ENCODE measurements at places on chromosomes 3 and 15. TPM values are rescaled to one million over a fixed set of nuclear protein-coding genes. Genes with fewer than 3 reads are reported as not detected.

DNA sequence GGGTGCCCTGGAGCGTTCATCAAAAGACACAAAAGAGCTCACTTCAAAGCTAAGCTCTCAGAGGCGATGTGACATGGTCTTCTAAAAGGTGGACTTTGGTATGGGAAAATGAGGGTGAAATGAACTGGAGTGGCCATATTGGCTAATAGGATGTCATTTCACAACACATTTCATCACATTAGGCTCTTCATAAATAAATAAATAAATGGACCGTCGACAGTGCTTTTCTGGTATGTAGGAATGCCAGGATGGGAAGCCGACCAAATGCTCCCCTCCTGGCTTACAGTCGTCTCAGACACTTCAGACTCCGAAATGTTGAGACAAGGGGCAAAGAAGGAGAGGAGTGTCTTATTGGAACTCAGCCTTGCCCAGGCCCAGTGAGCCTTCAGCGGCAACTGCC, 383.0 kb downstream of the NTRK3 start:
- no peak for DNase-seq

DNA sequence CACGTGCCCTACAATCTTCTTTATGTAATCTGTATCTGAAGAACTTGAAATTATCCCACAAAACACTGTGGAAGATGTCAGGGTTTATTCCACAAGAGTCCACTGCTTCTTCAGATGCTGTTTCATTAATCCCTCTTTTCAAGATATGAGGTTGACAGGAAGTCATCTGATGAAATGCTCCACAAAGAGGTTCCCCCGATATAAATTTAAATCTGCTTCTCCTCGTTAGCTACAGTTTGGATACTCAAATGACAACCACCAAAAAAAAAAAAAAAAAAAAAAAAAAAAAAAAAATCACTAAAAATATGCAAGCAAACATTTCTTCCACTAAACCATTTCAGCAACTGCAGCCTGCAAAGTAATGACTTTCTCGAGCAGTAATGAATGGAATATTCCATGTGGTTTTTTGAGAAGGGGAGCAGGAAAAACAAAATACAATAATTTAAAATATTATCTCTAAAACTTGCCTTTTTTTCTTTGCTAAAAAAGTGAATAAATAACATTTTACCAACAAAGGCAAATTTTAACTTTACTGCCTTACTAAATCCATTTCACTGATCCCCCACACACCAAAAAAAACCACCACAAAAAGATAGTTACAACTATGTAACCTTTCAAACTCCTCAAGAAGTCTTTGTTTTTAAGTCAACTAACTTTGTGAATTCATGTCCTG, 37.8 kb downstream of the DLG1 start:
- DNase-seq: no peak

DNA sequence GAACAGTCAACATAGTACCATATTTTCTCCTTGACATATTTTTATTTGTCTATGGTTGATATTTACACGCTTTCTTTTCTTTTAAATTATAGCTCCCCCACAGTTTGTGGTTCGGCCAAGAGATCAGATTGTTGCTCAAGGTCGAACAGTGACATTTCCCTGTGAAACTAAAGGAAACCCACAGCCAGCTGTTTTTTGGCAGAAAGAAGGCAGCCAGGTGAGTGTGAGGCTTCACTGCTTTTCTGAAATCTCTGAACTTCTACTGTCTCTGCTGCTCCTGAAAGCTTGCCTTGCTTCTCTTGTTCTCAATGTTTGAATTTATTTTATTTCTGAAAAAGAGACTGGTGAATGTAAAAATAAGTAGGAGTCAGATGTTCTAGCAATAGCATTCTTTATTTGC, 506.3 kb downstream of the ROBO2 start:
- no peak for DNase-seq

GRCh38 chr3:195410546-195410945, 32.3 kb downstream of the ACAP2 start:
- no peak for DNase-seq

Gene TRPM1
- polyA plus RNA-seq: 0.54 TPM

Gene ZNF501
- polyA plus RNA-seq: 1.6 TPM

Gene FAM3D
- polyA plus RNA-seq: 0.22 TPM

DNA sequence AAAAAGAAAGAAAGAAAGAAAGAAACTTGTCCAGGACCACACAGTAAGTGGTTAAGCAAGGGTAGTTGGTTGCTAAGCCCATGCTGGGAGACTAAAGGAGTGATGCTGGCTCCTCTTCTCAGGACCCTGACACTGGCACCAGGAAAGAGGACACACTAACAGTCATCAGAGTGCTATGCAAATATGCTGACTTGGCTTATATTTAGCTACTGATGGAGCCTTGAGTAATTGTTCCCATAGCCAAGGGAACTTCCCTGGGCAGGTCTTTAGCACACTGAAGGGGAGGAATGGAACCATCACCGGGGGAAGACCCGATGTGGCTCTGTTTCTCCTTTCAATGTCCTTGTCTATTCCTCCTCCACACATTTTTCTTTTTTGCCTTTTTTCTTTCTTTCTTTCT, 6.2 kb downstream of the TMEM40 start:
- DNase-seq: no peak

Gene AHSG
- polyA plus RNA-seq: not detected

- DNase-seq: no peak
These were observed 74.8 kb upstream of the SEC13 start for GRCh38 chr3:10395671-10396070.

DNA sequence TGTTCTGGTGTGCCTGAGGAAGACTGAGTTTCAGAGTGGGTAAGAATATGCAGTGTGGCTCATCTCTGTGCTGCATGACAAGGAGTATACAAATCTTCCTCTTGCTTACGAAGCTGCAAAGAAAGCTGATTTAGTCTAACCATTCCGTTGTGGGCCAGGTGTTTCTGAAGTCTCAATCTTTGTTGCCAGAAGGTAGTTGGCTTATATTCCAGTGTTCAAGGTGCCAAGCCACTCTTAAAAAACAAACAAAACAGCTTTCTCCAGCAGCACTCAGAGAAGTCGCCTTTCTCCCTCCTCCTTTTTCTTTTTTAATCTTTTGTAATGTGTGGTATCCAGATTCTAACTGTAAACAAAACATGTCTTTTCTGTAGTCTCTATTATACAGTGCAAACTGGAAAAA, 872.4 kb downstream of the NAALADL2 start:
- no peak for DNase-seq

- no peak for DNase-seq
These were observed 193.4 kb downstream of the SUCLG2 start for GRCh38 chr3:67460841-67461510.

DNA sequence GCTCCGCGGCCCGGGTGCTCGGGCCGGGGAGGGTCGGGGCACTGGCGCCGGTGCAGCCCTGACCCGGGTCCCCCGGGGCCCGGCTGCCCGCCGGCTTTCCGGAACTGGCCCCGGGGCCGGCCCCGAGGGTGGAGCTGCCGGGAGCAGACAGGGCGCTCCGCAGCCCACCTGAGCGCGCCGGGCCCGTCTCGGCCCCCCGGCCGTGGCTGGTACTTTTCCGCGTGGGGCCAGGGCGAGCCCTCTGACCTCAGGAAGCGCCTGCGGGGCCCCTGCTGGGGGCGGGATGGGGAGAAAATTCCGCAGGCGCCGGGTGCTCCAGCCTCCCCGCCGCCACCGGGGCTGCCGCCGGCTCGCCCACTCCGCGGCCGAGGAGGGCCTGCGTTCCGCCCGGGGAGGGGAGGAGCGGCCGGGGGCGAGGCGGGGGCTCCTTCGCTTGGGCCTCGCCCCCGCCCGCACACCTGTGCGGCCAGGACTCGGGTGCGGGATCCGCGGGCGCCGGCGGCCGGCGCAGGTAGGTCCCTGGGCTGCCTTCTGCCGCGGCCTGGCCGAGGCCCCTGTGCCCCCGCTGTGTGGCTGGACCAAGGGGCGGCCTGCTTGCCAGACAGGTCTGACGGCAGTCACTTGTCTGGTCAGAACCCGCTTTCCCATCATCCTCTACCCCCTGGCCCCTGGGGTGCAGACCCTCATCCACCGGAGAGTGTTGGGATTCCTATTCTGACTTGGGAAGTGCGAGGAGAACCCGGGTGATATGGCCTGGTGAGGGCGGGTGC, 3.5 kb downstream of the FURIN start:
- peak; percentile 30 for DNase-seq

Gene GBE1
- polyA plus RNA-seq: 35.9 TPM

Gene TMEM266
- not detected for polyA plus RNA-seq

DNA sequence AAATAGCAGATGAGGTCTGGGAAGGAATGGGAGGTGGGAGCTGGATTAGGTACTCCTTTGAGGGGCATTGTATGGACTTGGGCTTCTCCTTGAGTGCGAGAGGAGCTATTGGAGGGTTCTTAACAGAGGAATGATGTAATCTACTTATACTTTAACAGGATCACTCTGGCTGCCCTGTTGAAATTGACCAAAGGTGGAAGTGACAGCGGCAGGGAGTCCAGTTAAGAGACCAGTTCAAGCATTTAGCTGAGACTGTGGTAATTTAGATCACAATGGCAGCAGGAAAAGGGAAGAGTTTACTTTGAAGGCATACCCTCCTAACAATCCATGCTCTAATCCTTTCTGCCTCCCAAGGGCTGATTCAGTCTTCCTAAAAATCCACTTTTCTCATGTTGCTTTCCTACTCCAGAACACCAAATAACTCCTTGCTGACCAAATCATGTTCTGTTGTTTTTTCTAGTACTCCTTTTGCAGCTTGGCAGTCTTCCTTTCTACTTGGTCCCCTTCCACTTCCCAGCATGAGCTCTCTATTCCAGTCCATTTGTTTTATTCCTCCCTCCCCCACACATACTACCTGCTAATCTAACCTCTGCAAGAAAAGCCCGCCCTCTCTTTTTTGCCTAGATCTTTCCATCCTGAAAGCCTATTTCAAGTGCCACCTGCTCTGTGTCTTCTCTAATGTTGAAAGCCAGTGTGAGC, 139.4 kb downstream of the NECTIN3 start:
- no peak for DNase-seq

DNA sequence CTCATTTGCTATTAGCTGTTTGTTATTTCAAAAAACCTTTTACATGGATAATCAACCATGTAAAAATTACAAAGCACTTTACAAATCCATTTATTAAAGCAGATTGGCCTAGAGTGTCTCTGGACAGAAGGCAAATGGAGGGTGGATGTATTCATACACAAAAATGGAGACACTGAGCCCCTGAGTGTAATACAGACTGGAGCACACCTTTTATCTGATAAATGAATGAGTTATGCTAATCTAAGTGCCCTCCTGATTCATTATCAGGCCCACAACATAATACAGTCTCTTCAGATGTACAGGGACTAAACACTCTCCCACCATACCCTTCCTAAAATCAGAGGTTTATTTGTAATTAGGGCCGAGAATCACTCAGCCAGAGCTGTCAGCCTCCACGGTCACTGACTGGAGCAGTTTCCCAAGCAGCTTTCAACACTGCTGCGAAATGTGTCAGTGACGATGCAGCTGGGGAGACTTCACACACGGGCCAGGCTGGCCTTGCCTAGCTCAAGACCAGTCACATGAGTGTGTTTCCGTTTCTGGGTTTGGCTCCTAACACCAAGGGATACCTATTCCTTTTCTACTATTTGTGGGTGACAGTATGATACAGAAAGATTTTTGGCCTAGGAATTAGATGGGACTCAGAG, 271.8 kb downstream of the ZIC1 start:
- DNase-seq: no peak

GRCh38 chr3:167565489-167565888, 88.3 kb downstream of the WDR49 start:
- DNase-seq: no peak

- DNase-seq: no peak
These were observed 583.2 kb downstream of the EPHA3 start for GRCh38 chr3:89690646-89691045.

- DNase-seq: peak; percentile 8
These were observed 314.7 kb downstream of the RORA start for GRCh38 chr15:60914360-60914759.

Gene VPS33B
- 11.8 TPM for polyA plus RNA-seq

DNA sequence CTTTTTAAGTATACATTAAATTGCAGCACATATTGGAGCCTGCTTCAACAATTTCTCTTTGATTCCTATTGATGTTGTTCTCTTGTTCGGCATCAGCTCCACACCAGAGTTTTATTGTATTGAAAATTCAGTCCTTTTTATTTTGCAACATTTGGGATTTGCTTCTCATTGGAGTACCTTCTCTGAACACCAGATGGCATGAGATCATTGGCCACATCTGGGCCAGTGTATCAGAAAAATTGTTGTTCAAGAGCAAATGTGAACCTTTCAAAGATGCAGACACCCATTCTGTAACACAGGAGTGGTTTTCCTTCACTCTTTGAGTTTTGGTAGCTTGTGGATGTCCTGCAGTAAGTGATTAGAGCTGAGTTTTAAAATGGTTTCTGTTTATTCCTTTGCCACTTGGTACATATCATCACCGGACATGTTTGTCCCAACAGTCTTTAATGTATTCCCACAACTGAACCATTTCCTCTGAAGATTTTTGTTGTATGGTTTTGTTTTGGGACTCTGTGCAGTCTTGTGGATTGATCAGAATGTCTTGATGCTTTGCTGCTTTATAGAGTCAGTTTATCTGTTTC, 96.1 kb downstream of the MCTP2 start:
- peak; percentile 49 for DNase-seq

- no peak for DNase-seq
These were observed 210.7 kb downstream of the PDCD6IP start for GRCh38 chr3:34008836-34009809.

Gene TTC21A
- polyA plus RNA-seq: 4.7 TPM

Gene NDN
- 23.1 TPM for polyA plus RNA-seq

Gene TEX264
- 89.7 TPM for polyA plus RNA-seq

GRCh38 chr15:69926721-69927120, 171.0 kb downstream of the TLE3 start:
- DNase-seq: no peak

Gene MAN2C1
- polyA plus RNA-seq: 198 TPM

DNA sequence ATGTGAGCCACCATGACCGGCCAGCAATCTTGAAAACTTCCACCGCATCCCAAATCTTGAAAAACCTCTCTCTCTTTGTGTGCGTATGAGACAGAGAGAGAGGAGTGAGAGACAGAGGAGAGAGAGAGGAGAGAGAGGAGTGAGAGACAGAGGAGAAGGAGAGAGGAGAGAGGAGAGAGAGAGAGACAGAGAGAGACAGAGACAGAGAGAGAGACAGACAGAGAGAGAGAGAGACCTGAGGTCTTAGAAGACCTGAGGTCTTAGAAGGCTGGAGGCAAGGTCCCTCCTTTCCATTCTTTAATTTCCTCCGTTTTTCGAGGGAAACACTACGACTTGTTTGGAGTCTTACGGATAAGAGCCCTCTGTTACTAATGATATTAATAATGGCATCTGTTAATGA, 39.5 kb downstream of the TMEM40 start:
- no peak for DNase-seq

- DNase-seq: peak; percentile 41
These were observed 22.6 kb downstream of the LMCD1 start for GRCh38 chr3:8524249-8524648.

GRCh38 chr3:197595470-197596185, 39.9 kb upstream of the BDH1 start:
- DNase-seq: no peak

GRCh38 chr3:50095352-50095998, 6.8 kb downstream of the RBM5 start:
- DNase-seq: no peak

- no peak for DNase-seq
These were observed 291.1 kb upstream of the ROPN1 start for GRCh38 chr3:124282751-124283651.

Gene SLC9A9
- polyA plus RNA-seq: 1.8 TPM

Gene SNX22
- polyA plus RNA-seq: 0.18 TPM
